ENCODE measurements at places on chromosomes 1 and 21.

DNA sequence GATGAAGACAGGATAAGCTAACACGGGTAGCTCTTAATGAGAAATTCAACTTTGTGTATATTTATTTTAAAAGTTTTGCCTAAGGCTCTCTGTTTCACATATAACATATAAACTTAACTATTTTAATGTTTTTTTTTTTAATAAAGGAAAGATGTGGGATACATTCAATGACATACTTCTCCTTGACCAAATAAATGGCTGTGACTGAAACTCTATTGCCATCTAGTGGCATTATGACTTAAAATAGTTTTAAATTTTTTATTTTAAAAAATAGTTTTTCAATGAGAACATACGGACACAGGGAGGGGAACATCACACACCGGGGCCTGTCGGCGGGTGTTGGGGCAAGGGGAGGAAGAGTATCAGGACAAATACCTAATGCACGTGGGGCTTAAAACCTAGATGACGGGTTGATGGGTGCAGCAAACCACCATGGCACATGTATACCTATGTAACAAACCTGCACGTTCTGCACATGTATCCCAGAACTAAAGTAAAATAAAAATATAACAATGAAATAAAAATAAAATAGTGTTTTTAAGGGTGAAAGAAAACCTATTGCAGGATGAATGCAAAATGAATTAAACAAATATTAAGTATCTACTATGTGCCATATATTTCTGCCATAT lies 83.4 kb downstream of the LYST start:
- no peak for DNase-seq

- DNase-seq, result no peak
Measured at GRCh38 chr1:24501371-24502064, 1.1 kb upstream of the RCAN3 start.

DNA sequence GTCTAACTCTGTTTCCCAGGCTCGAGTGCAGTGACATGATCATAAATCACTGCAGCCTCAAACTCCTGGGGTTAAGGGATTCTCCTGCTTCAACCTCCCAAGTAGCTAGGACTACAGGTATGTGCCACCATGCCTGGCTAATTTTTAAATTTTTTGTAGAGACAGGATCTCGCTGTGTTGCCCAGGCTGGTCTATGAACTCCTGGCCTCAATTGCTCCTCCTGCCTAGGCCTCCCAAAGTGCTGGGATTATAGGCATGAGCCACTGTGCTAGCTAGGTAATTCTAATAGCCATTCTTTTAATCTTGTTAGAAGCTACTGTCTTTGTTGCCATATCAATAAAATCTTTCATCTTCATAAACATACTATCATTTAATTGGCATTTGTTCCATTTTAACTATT lies 13.8 kb upstream of the MAST2 start:
- DNase-seq, result no peak

GRCh38 chr1:70719154-70719553 lies 308.1 kb downstream of the CTH start:
- DNase-seq, result no peak

DNA sequence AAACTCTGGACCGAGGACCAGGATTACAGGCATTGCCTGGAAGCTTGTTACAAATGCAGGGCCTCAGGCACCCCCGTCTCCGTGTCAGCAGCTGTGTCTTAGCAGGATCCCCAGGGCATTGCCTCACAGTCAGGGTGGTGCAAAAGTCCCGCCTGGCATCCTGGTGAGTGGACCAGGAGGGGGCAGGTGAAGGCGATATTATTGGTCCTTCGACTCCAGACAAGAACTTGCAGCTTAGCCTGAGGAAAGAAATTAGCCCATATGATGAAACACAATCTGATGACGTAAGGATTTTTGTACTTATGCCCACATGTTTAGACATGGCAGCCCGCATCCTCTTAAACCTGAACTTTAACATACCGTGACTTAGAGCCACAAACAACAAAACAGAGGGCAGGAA lies 40.8 kb downstream of the RSPH1 start:
- DNase-seq, result no peak

DNA sequence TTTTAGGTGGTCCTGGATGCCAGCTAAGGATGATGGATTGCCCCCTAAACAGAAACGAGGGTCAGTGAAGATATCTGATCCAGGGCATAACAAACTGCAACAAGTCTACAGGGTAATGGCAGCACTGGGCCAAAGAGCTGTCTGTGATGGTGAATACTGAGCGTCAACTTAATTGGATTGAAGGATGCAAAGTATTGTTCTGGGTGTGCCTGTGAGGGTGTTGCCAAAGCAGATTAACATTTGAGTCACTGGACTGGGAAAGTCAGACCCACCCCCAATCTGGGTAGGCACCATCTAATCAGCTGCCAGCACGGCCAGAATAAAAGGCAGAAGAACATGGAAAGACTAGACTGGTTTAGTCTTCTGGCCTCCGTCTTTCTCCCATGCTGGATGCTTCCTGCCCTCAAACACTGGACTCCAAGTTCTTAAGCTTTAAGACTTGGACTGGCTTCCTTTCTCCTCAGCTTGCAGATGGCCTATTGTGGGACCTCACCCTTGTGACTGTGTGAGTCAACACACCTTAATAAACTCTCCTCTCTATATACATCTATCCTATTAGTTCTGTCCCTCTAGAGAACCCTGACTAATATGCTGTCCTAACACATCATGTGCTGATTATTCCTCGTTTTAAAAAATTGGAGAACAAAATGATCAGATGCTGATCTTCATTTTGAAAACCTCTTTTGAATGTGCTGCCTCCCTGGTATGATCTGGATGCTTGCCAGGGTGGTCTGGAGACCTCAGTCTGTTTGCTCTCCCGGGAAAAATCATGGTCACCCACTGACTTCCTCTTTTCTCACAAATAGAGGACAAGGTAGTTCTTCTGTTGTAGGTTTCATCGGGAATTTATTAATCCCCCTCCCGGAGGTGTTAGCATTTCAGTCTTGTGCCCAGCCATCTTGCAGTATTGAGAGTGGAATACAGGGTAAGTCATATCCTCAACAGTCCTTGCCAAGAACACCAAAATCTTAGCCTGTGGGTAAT lies 234.7 kb downstream of the SETD4 start:
- no peak for DNase-seq

GRCh38 chr21:45310459-45310858 lies 22.8 kb upstream of the POFUT2 start:
- DNase-seq, result no peak

DNA sequence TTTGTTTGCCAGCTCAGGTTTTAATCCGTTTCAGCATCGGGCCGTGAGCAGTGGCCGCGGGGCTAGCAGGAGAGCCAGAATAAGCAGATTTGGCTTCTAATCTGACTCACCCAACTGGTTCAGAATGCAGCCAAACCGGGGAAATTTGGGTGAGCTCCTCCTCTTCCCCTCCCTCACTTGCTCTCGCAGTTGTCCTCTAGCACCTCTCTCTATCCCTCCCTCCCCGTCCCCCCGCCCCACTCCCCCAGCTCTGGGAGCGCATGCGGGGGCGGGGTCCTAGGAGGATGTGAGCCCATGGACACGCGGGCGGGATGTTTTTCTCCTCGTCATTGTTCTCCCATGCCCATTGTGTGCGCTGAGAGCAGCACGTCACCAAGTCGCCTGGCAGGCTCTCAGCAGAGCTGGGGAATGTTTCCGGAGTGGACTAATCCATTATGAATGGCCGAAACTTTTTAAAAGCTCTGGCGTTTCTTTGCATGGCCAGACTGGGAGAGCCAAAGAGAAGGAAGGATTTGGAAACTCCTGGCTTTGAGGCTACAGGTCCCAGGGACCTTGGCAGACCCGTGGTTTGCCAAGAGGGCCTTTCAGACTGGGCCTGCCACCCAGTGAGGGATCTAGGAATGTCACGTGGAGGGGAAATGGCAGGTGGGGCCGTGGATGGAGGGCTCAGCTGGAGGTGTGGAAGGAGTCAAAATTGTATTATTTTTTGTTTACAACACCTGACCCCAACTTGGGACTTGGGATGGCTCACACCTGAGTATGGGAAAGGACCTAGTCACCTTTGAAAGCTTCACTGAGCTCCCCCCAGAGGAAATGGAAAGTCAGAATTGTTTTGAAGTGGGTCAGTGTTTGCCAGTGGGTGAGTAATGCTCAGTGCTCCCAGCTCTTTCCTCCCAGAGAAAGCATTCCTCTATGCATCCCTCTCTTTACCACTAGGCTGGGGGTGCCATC lies 39.2 kb downstream of the CDK18 start:
- peak; percentile 73 for DNase-seq

DNA sequence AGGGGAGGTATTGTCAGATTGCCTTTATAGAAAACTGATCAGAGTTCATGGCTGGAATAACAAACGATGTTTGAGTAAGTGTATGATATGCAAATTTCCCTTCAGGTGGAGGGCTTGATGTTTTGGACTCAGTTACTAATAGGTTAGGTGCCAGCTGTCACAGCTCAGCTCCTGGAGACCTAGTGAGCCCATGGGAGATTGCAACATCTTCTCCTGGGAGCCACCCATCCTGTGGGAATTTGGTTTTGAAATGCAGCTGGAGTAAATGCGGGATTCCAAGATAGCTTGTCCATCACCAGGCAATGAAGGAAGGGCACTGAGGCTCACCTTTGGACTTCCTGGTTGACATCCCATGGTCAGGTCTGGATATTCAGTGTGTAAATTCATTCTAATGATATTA lies 211.4 kb upstream of the NRIP1 start:
- no peak for DNase-seq

GRCh38 chr1:13517193-13517812 lies 3.5 kb upstream of the LRRC38 start:
- peak; percentile 35 for DNase-seq
